ENCODE measurements at places on chromosomes 11 and 22.

GRCh38 chr11:133803026-133803425, 42.3 kb downstream of the SPATA19 start:
- no peaks in the 10 kb centered on the region for H3K4me1 ChIP-seq
- no peak overlapping the region for H3K4me3 ChIP-seq
- ATAC-seq: no peak
- no peak overlapping the region for H3K27ac ChIP-seq
- H3K27me3 ChIP-seq: no peaks in the 10 kb centered on the region

DNA sequence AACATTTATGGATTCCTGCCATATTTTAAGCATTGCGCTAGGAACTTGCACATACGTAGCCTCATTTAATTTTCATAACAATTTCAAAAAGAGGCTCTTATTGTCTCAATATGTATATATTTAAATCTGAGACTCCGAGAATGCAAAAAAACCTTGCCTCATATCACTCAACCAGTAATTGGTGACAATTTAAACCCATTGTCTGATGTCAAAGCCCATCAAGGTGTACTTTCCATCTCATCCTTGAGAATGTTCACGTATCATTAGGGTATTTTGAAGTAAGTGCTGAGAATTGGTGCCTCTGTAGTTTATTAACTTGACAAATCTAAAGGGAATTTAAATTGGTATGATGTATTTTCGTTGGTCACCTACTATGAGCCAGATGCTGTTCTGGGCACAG, 136.5 kb downstream of the FAM76B start:
- H3K27me3 ChIP-seq: no peaks in the 10 kb centered on the region
- no peak overlapping the region for H3K4me3 ChIP-seq
- H3K27ac ChIP-seq: no peak overlapping the region
- no peaks in the 10 kb centered on the region for H3K36me3 ChIP-seq

GRCh38 chr11:66324664-66325063, 7.8 kb upstream of the CD248 start:
- no peaks in the 10 kb centered on the region for H3K27me3 ChIP-seq
- peaks cover 25% of the 10 kb centered on the region for H3K4me1 ChIP-seq
- H3K27ac ChIP-seq: no peak overlapping the region

DNA sequence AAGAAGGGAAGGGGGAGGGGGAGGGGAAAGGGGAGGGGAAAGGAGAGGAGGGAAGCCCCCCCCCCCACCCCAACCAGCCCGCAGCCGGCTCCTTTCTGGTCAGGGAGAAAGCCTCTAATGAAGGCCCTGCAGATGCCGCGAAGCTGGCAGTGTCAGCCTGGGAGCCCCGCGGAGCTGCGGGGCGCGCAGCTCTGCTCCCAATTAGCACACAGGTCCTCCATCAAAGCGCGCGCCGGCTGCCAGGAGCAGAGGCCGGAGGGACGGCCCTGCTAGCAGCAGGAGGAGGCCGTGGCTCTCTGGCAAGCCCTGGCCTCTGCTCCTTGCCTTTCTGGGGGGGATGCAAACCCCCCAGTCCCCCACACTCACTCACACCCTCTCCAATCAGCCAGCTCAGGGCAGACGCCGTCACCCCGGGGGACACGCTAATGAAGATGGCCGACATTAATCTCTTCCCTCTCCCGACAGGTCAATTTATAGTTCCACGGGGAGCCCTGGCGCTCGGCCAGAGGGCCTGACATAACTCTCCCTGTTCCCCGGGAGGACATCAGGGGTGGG, 70.5 kb upstream of the TCF20 start:
- ATAC-seq: no peak
- peaks cover 5% of the 10 kb centered on the region for H3K4me1 ChIP-seq
- H3K27ac ChIP-seq: no peak overlapping the region

GRCh38 chr11:13942971-13943381, 19.5 kb upstream of the SPON1 start:
- no peak overlapping the region for H3K4me3 ChIP-seq
- no peaks in the 10 kb centered on the region for H3K4me1 ChIP-seq

GRCh38 chr11:117696540-117696939, 100.5 kb downstream of the DSCAML1 start:
- no peak overlapping the region for H3K4me3 ChIP-seq
- no peak overlapping the region for H3K27ac ChIP-seq
- H3K27me3 ChIP-seq: peaks cover 10% of the 10 kb centered on the region

GRCh38 chr11:22828373-22828772, 1.2 kb downstream of the SVIP start:
- ATAC-seq: no peak
- H3K4me1 ChIP-seq: peaks cover 6% of the 10 kb centered on the region
- H3K36me3 ChIP-seq: peaks cover 5% of the 10 kb centered on the region
- H3K27ac ChIP-seq: peak overlapping the region; percentile 86

- peaks cover 68% of the 10 kb centered on the region for H3K4me1 ChIP-seq
- peak; percentile 45 for ATAC-seq
- no peaks in the 10 kb centered on the region for H3K27me3 ChIP-seq
- H3K36me3 ChIP-seq: peaks cover 5% of the 10 kb centered on the region
- H3K27ac ChIP-seq: peak overlapping the region; percentile 89
Measured at GRCh38 chr22:25566898-25567235, 2.4 kb downstream of the GRK3 start.

- H3K27me3 ChIP-seq: no peaks in the 10 kb centered on the region
- no peaks in the 10 kb centered on the region for H3K4me1 ChIP-seq
- H3K27ac ChIP-seq: no peak overlapping the region
- H3K4me3 ChIP-seq: no peak overlapping the region
Measured at GRCh38 chr11:130487924-130488815, 39.7 kb downstream of the ADAMTS15 start.

DNA sequence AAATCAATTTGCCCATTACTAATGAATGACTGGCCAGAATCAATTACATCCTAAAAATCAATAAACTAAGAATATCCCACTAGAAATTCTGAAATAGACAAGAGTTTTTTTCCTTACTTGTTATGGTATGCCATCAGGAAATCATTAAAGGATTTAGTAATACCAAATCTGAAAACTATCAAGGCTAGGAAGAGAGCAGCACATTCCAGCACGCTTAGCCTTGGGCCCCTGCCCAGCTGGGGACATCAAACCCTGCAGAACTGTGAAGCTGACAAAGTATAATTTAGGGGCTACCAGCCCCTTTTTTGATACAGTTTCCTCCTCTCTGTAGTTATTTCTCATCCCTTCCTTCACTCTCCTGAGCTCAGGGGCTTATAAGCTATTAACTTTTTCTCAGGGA, 247.8 kb upstream of the ZC3H12C start:
- H3K4me1 ChIP-seq: no peaks in the 10 kb centered on the region
- no peaks in the 10 kb centered on the region for H3K36me3 ChIP-seq
- no peak for ATAC-seq

DNA sequence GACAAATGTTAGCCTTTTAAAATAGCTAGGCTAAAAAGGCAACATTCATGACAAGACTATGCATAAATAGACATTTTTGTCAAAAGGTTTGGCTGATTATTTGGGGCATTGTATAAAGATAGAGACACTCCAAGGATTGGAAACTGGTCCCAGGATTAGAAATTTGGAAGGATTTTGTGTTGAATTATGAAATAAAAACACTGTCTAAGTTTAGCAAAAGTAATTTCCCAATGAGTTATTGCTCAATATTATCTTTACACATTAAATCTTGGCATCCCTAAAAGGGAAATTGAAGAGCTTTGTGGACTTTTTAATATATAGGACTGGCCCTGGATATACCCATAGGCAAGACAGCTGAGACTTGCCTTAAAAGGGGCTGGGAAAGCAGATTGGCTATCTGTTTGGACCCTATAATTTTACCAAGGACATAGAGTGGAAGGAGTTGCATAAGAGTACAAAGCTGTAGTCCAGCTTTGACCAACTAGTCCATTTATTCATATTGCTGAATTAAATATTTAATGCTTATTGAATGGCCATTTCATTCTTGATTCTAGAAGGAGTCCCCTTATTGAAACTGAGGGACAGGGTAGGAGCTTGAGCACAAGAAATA, 382.7 kb downstream of the METTL15 start:
- H3K4me3 ChIP-seq: no peak overlapping the region
- no peak overlapping the region for H3K27ac ChIP-seq
- no peaks in the 10 kb centered on the region for H3K27me3 ChIP-seq
- H3K36me3 ChIP-seq: no peaks in the 10 kb centered on the region

DNA sequence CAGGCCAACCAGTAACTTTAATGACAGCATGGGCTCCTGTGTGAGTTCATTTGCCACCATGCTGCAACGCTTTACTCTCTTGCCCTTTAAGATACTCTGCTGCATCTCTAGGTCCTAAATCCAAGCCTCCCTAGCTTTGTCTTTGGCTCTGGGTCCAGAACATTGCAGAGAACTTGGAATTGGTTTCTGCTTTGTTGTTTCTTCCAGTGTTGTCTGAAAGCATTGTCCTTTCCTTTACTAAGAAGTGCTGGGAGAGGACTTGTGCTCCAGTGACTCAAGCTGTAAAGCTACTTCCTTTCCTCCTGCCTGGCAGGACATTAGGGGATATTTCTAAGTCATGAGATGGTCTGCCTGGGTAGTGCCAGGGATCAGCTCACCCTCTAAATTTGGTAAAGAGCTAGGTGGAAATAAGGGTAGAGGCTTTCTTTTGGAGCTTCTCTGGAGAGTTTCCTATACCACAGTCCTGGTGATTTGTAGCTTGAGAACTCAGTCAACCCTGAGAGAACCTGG, 202.5 kb upstream of the CADM1 start:
- no peak overlapping the region for H3K27ac ChIP-seq
- no peaks in the 10 kb centered on the region for H3K27me3 ChIP-seq
- ATAC-seq: no peak
- H3K4me3 ChIP-seq: no peak overlapping the region
